ENCODE measurements at places on chromosomes 5 and 9.

GRCh38 chr5:148857474-148857873, 31.1 kb downstream of the ADRB2 start:
- no peak for DNase-seq

- DNase-seq, result no peak
These were observed 94.1 kb upstream of the ADAMTS2 start for GRCh38 chr5:179439181-179439985.

DNA sequence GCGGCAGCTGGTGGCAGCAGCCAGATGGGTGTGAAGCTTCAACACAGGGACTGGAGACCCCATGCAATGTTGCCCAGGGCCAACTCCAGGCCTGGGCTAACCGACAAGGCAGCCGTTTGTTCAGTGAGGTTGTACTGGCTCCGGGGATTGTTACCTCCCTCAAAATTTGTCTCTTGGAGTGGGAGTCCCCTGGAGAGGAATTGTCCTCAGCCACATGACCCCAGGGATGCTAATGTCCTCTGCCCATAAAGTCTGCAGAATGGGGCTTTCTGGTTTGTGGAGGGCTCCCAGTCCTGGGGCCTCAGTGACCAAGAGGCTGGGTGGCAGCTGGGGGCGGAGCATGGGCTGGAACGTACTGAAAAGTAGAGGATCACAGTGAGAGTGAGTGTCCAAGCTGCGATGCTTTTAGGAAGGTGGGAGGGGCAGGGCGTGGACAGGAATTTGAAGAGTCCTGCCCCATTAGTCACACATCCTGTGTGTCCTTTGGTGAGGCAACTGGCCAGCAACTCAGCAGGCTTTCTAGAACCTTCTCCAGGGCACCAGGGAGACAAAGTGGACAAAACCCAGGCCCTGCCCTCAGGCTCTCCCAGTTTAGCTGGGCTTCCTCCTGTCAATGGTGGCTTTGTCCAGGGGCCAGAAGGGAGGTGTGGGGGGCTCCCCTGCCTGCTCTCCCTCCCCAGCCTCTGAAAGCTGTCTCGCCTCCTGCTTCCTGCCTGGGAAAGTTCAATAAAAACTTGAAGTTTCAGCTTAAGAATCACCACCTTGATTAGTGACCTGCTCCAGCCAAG, 114.0 kb downstream of the NSG2 start:
- peak; percentile 82 for DNase-seq

DNA sequence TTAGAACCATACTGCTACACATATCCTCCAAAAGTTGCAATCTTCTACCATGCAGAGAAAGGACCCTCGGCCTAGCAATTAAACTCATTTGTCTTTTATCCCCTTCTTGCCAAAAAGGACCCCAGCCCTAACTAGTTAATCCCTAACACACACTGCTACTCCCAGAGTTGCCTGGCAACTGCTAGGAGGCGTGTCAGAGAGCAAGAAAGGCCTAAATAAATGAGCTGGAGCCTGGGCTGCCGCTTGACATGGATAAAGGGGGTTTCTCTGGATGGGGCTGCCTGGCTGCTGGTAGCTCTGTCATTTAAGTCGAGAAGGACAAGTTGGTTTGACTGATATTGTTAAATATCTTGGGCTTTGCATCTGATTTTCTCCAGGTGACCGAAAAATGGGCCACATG, 194.8 kb downstream of the CRB2 start:
- no peak for DNase-seq

DNA sequence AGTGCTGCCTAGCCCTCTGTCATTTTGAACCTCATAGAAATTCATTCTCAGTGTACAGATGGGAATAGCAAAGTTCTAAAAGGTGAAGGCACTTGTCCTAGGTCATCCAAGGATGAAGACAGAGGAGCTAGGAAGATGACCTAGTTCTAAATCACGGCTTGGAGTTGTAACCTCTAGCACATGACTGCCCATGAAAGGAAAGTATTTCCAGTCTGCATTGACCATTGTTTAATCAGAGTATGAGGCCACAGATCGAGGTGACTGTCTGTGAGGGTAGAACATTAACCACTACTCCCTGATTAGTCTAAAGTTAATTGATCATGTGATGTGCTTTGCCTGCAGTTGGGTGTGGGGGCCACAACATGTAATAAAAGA, 674 bp upstream of the TNFSF15 start:
- DNase-seq, result no peak

Data from SW 1271 (cell line).